ENCODE measurements at places on chromosomes 3 and 15.

- no peak for DNase-seq
These were observed 241.0 kb upstream of the GBE1 start for GRCh38 chr3:82002491-82002890.

GRCh38 chr3:174322789-174323188 is 536.3 kb upstream of the NAALADL2 start:
- no peak for DNase-seq

DNA sequence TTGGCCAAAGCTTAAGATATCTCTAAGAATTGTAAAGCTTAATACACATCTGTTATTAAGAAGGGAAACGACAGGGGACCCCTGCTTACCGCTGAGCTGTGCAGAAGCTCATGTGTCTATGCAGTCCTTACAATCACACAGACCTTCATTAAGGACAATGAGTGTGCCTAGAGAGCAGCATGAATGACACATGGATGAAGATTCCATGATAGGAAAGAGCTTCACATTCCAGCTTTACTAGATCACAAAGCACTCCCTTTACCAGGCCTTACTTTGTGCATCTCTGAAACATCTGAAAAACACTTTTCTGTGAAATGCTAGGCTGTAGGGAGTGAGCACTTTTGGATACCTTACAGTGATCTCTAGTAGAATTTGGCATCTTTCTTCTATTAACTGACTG is 32.0 kb downstream of the RNF168 start:
- DNase-seq: no peak

DNA sequence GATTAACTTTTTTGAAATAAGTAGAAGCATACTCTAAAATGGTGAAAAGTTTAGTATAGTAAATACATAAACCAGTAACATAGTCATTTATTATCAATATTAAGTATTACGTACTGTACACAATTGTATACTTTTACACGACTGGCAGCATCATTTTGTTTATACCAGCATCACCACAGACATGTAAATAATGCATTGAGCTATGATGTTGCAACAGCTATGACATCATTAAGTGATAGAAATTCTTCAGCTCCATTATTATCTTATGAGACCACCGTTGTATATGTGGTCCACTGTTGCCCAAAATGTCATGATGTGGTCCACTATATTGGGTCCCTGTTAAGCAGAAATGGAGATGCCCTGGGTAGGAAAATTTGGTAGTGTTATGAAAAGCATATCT is 51.3 kb downstream of the DRD3 start:
- no peak for DNase-seq

GRCh38 chr3:135802171-135802570 is 163.4 kb upstream of the PPP2R3A start:
- no peak for DNase-seq

- no peak for DNase-seq
These were observed 35.4 kb upstream of the ETV5 start for GRCh38 chr3:186144257-186144656.

- no peak for DNase-seq
These were observed 2.6 kb downstream of the LHFPL4 start for GRCh38 chr3:9550999-9551398.

- no peak for DNase-seq
These were observed 578.0 kb downstream of the UNC13C start for GRCh38 chr15:54556231-54556630.

DNA sequence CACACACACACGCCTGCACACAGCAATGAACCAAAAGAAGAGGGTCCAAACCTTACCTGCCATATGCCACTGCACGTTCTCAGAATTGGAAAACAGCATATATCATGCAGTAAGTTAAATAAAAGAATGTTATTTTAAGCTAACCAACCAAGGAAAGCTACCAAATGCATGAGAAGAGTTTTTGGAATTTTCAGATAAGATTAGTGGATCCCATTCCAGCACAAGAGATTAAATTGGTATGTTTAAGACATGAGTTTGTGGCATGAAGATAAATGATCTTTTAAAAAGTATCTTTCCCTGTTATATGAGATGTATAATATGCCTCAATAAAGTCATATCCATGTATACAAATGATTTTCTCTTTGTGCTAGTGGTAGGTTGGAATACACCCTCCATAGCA is 811.4 kb downstream of the NR2F2 start:
- no peak for DNase-seq

GRCh38 chr15:44775953-44776352 is 39.6 kb downstream of the TRIM69 start:
- no peak for DNase-seq

DNA sequence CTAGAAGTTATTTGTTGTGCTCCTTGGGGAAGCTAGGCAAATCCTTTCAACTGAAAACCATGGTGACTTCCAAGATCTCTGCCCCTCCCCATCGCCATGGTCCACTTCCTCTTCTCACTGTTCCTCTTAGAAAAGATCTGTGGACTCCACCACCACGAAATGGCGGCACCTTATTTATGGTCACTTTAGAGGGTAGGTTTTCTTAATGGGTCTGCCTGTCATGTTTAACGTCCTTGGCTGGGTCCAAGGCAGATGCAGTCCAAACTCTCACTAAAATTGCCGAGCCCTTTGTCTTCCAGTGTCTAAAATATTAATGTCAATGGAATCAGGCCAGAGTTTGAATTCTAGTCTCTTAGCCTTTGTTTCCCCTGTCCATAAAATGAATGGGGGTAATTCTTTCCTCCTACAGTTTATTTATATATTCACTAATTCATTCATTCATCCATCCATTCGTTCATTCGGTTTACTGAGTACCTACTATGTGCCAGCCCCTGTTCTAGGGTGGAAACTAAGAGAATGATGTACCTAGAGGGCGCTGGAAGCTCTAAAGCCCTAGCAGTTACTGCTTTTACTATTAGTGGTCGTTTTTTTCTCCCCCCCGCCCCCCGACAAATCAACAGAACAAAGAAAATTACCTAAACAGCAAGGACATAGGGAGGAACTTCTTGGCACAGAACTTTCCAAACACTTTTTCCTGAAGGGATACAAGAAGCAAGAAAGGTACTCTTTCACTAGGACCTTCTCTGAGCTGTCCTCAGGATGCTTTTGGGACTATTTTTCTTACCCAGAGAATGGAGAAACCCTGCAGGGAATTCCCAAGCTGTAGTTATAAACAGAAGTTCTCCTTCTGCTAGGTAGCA is 657 bp downstream of the PATL2 start:
- no peak for DNase-seq

- DNase-seq: no peak
These were observed 99.5 kb downstream of the SNRPN start for GRCh38 chr15:25054329-25054728.

- DNase-seq: no peak
These were observed 30.4 kb downstream of the TFDP2 start for GRCh38 chr3:142118911-142119310.

GRCh38 chr15:79702621-79703020 is 194.2 kb downstream of the MTHFS start:
- no peak for DNase-seq

GRCh38 chr3:58973796-58974195 is 76.0 kb downstream of the CFAP20DC start:
- no peak for DNase-seq

GRCh38 chr3:43113671-43114070 is 7.8 kb upstream of the POMGNT2 start:
- DNase-seq: no peak

DNA sequence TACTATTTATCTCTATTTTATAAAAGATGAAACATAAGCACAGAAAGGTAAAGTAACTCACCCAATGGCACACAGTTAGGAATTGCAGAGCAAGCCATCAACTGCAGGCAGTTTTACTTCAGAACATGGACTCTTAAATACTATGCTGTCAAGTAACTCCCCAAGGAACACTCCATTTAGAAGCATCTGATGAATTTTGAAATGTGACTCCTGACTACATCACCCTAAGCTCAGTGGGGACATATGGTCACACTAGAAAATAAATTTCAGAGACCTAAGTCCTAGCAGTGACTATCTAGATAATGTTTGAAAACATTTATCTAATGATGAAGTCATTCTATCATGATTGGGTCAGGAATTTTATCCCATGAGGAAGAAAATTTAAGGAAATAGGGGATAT is 272.8 kb upstream of the ARRDC4 start:
- DNase-seq: no peak

DNA sequence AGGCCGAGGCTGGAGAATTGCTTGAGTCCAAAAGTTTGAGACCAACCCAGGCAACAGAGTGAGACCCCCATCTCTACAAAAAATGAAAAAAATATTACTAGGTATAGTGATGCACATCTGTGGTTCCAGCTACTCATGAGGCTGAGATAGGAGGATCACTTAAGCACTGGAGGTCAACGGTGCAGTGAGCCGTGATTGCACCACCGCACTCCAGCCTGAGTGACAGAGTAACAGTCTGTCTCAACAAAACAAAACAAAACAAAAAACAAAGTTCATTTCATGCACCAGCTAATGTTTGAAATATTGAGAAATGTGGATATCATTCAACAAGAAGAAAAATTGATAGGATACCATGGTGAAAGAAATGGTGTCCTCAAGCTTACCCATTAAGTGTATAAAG is 450.5 kb upstream of the TPRG1 start:
- DNase-seq: no peak

DNA sequence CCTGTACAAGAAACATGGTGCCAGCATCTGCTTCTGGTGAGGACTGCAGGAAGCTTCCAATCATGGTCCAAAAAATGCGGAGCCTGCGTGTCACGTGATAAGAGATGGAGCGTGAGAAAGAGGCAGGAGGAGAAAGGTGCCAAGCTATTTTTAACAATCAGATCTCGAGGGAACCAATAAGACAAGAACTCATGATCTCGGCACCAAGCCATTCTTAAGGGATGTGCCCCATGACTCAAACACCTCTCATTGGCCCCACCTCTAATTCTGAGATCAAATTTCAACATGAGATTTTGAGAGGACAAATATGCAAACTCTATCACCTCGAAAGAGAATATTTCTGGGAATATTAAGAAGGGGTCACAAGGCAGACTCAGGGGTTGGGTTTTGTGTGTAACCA is 107.2 kb downstream of the PYDC2 start:
- DNase-seq: no peak

DNA sequence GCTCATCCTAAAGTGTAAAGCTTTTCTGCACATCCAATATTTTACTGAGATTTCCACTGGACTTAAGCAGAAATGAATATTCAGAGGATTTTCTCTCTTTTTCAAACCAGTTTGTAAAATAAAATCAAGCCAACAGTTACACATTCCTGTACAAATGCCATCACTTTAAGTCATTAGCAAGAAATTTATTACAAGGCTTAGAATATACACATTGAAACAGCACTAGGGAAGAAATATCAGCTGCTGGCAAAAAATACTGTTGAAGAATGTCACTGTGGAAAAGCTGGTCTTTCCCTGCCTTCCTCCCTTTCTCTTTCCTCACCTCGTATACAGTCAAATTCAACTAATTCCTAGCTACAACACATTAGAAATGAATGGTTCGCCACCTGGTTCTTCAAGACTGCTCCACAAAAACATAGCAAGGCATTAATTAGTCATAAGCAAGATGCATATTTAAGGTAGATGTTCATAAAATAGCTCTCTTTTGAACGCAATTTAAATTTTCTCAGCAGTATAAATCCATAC is 21.3 kb downstream of the PLOD2 start:
- no peak for DNase-seq

- no peak for DNase-seq
These were observed 95.1 kb upstream of the MELTF start for GRCh38 chr3:197124713-197125112.

- no peak for DNase-seq
These were observed 16.4 kb upstream of the LRIG1 start for GRCh38 chr3:66517241-66517640.

GRCh38 chr3:58180099-58180880 is 30.5 kb downstream of the DNASE1L3 start:
- DNase-seq: no peak

DNA sequence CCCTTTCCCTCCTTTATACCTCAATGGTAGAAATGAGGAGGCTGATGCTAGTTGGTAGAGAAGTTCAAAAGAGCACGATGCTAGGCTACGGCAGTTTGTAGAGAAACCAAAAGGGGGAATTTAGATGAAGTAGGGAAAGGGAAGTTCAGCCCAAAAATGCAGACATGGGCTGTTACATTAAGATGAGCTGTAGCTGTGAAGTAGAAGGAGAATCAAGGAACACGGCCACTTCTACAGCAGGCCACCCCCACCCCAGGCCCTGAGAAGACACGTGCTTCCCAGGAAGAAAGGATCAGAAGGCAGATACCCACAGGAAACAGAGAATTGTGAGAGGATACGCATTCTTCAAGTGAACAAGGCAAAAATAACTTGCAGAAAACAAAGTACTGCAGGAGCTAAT is 2.1 kb upstream of the PARP14 start:
- no peak for DNase-seq

DNA sequence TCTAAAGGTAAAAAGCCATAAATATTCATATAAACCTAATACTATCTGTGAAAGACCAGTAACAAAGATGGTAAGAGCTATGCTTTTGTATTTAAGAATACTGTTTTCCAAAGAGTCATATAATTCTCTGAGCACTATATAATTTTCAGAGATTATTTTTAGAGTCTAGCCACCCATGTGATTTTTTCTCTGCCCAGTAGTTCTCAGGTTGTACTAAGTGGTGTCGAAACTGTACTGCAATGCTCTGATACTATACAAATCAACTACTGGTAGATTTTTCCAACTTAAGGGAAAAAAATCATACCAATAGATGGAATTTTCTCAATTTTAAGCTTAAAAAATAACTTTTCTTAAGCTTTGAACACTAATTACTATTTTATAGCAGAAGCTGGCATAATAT is 104.8 kb downstream of the MYO5A start:
- DNase-seq: no peak

- no peak for DNase-seq
These were observed 79.5 kb downstream of the KBTBD8 start for GRCh38 chr3:67077656-67078055.

DNA sequence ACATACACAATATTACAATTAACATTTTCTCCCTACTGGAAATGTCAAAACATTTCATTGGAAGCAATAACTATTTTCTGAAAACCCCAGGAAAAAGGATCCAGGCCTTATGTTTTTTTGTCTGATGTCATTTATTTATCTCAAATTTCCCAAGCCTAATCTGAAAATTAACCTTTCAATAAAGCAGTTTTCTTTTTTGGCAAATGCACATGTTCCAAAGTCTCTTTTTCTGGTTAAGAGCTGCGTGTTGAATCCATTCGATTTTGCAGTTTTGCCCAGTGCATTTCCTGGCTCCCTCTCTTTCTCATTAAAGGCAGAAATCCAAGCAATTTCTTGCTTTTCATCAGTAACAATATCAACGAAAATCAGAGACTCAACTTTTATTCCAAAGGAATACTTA is 222.3 kb downstream of the NR1D2 start:
- no peak for DNase-seq

- DNase-seq: no peak
These were observed 178.3 kb downstream of the IGF1R start for GRCh38 chr15:98826658-98827057.

GRCh38 chr15:66682865-66683264 is 19.2 kb upstream of the SMAD6 start:
- no peak for DNase-seq

GRCh38 chr3:49104427-49105291 is at the start of gene QARS1:
Gene QARS1 (minus strand): TSS chr3:49104757. CDS start chr3:49104733, 24 bp downstream.
- DNase-seq: peak; percentile 33

All from NCI-H2081 treated with DMSO at 0.1 percent for 48 hours (cell line).